ENCODE measurements at places on chromosomes 5 and 9.

GRCh38 chr9:104775574-104775936 is 11.6 kb downstream of the NIPSNAP3B start:
- no peak for DNase-seq

- DNase-seq: no peak
Measured at GRCh38 chr9:124375726-124376125, 39.5 kb downstream of the PSMB7 start.

- DNase-seq: no peak
Measured at GRCh38 chr9:89179540-89179894, 899 bp upstream of the SHC3 start.

DNA sequence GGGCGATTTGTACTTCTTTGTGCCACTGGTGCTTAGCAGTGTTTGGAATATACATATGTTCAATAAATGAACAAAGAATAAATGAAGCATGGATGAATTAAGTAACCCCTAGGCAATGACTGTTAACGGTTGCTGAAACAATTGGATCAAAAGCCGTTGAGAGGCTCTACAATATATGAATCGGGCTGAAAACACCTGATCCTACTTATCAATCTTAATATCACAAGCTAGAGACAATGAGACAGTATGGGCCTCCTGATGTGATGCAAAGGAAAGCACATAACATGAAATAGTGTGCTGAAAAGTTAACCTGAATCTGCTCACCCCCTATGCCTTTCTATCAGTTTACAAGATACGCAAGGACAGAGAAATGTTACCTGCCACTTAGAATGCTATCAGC is 410.3 kb upstream of the RGMB start:
- DNase-seq: no peak

- no peak for DNase-seq
Measured at GRCh38 chr5:75340714-75341478, 3.9 kb downstream of the HMGCR start.

GRCh38 chr9:83454076-83454475 is 84.1 kb downstream of the FRMD3 start:
- DNase-seq: no peak

DNA sequence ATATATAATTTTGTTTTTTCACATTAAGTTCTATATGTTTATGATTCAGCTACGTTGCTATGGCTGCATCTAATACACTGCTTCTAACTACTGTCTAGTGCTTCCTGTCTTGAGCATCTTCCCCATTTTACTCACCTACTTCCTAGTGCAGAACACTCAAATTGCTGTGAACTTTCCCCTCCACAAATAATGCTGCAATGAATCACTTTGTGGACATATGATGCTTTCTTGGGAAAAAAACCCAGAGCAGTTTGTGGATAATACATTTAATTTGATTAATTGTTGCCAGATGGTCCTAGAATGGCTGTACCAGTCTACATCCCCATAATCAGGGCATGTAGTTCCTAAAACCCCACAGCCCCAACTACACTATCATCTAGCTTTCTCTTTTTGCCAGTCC is 18.5 kb downstream of the CD180 start:
- no peak for DNase-seq

- no peak for DNase-seq
Measured at GRCh38 chr9:134454476-134454857, 128.2 kb downstream of the RXRA start.

DNA sequence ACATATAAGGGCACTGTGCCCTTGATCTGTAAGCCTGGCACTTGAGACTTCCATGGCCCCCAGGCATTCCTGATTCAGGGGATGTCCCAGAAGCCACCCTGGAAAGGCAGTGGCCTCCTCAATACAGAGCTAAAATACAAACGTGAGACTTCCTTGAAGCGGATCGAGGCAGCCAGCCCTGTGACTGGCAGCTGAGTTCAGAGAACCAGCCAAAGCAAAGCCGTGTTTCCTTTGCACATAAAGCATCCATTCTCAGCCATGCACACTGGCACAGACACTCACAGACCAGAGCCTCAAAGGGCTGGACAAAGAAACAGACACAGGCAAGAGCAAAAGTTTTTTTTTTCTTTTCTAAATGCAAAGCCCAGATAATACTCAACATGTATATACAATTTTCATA is 18.8 kb upstream of the CPEB4 start:
- DNase-seq: no peak

- no peak for DNase-seq
Measured at GRCh38 chr5:112473989-112474388, 54.9 kb upstream of the EPB41L4A start.

GRCh38 chr5:79200573-79201183 is 35.3 kb upstream of the JMY start:
- no peak for DNase-seq

- no peak for DNase-seq
Measured at GRCh38 chr5:102532123-102532522, 33.3 kb upstream of the SLCO6A1 start.

GRCh38 chr5:164326219-164326618 is 820.8 kb downstream of the MAT2B start:
- DNase-seq: no peak

Measured in activated T-helper 1 cell treated with anti-CD3 and anti-CD28 coated beads, Interleukin-2, amount 50 U/mL, for 16 hours (primary cell).